ENCODE measurements at places on chromosomes 3 and 15.

GRCh38 chr15:49223536-49224274, 53.7 kb downstream of the GALK2 start:
- DNase-seq: no peak

DNA sequence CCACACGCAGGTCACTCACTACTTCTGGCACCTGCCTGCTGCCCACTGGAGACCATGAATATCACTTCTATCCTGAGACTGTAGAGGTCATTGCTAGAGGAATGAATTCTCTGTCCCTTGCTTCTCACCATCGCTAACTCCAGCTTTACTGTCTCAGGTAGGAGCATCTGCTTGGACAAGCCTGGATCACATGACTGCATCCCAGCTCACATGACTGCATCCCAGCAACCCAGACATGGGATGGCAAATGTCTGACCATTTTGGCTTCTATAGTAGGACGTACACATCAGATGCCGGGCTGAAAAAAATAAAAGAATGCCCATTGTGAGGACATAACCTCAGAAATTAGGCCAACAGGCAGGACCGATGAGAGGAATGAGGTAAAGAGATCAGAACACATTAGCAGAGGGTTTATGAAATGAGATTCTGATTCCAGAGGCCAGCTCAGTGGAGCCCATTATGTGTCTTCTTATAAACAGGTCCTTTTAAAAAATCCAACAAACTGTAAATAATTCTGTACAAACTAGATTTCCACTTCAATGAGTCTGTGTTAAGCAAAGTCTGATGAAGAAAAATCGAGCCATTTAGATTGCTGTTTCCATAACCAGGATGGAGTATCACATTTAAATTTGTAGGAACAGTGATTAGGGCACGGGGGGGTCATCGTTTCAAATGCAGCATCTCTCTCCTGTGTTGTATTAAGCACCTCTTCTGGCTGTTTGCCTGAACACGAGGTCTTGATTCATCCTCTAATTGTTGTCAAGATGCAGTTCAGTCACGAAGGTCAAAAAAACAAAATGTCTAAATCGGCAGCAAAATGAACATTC, 126.7 kb downstream of the MTHFS start:
- no peak for DNase-seq

DNA sequence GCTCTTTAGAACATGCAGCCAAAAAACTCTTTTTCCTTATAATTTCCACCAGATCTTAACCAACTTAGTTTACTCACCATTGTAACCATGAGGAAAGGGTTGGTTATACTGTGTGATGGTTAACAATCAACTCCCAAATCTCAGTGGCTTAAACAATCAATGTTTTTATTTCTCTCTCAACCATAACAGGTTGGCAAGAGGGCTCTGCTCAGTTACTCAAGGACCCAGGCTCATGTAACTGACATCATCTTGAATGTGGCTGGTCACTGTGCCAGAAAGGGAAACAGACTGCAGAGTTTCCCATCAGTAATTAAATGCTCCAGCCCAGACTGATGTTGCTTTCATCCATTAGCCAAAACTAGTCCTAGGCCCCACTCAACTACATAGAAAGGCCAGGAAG, 69.0 kb downstream of the ANKRD28 start:
- DNase-seq: no peak

GRCh38 chr15:61411902-61412510, 182.9 kb upstream of the RORA start:
- no peak for DNase-seq

GRCh38 chr15:39580117-39580484, 778 bp upstream of the THBS1 start:
- DNase-seq: peak; percentile 89

DNA sequence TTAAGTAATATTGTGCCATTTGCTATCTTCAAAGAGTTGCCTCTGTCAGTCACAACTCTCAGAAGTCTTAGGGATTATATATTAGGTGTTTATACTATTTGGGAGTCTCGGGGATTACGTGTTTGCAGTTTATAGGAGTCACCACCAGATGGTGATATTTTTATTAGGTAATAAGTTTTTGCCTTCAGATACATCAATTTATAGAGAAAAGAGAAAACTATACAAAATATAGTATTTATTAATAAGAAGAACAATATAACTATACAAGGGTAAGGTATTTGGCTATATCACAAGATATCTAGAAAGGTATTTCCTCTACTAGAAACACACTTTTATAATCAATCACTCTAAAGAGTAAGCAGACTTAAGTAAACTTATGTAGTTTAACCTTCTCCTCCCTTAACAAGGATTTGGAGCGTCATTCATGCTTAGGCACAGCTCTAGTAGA, 10.7 kb upstream of the DHX36 start:
- no peak for DNase-seq

DNA sequence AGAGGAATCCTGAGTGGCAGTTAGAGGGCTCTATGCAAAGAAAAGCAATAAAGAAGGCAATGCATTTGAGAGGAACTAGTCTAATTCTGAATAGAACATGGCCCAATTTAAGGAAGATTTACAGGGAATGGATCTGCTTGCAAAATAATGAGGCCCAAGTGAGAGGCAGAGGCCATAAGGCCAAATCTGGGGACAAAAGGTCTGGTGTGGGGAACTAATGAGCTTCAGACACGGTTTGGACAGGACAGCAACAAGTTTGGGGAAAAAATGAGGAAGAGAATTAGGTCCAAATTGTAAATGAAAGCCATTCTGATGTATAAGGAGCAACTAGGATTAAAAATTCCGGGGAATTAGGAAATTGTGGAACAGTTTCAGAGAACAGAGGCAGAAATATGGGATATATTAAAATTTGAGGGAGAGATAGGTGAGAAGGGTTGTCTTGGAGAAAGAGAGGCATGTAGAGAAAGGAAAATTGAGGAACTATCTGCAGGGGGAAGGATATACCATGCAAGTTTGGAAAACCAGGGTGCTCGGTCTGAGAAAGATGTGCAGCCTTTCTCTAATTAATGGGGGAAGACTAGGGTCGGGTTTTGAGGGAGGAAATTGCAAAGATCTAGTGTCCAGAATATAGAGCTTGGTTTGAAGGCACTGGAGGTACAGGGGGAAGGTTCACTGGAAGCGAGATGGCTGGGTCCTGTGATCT, 73.8 kb downstream of the RBPMS2 start:
- DNase-seq: no peak

GRCh38 chr3:63232764-63233396, 45.2 kb upstream of the SYNPR start:
- DNase-seq: no peak

DNA sequence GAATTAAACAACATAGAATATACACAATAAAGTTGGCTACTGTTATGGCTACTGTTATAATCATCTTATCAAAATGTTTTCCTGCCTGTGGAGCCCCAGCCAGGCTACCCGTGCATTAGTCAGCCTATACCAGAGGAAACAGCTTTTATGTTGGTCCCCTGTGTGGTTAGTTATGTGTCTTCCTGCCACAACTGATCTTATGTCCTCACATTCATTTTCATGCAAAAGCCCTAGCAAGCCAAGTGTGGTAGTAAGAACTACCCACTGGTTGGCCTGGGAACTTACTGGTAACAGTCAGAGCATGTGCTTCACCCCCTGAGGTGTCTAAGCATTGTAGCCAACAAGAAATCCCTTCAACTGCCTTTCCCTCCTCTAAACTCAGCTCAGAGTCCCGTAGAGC, 21.8 kb downstream of the MGLL start:
- DNase-seq: no peak

DNA sequence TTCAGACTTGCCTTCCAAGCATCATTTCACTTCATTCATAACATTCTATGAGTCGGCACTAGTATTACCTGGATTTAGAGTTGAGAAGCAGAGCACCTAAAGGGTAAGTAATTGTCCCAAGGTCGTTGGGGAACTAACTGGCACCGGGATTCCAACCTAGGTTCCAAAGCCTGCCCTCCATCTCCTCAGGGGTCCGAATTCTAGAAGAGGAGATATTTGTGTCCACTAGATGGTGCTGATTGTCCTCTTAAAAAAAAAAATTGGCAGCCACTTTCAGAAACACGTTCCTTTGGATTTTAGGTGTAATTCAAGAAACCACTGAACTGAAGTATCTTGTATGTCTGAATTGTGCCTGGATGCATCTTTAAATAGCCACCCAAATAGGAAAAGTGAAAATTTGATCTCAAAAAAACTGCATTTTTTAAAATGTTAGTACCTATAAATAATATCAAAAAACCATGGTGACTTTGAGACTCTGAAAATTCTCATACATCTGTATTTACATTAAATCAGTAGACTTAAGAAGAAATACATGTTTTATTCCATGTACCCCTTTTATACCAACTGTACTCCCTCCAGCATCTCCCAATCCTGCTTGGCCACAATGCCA, 3.9 kb upstream of the FSIP1 start:
- no peak for DNase-seq

- no peak for DNase-seq
Observed at GRCh38 chr15:52278636-52279367, 16.8 kb downstream of the MYO5C start.

GRCh38 chr3:31833391-31834190, 147.5 kb downstream of the OSBPL10 start:
- DNase-seq: no peak

DNA sequence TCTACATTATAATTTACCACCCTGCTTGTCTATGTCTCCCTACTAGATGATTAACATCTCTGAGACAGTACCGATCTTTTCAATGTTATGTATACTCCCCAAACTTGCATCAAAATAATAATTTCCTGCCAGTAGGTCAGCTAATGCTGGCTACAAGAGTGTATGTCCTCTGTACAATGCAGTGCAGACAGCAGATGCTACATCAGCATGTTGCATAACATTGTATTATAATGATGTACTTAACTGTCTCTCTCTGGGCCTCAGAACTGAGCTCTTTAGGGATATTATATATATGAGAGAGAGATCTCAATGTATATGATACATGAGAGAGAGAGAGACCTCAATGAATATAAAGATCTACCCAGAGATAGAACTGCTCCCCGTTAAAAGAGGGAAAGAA, 456.6 kb downstream of the SHQ1 start:
- DNase-seq: no peak

DNA sequence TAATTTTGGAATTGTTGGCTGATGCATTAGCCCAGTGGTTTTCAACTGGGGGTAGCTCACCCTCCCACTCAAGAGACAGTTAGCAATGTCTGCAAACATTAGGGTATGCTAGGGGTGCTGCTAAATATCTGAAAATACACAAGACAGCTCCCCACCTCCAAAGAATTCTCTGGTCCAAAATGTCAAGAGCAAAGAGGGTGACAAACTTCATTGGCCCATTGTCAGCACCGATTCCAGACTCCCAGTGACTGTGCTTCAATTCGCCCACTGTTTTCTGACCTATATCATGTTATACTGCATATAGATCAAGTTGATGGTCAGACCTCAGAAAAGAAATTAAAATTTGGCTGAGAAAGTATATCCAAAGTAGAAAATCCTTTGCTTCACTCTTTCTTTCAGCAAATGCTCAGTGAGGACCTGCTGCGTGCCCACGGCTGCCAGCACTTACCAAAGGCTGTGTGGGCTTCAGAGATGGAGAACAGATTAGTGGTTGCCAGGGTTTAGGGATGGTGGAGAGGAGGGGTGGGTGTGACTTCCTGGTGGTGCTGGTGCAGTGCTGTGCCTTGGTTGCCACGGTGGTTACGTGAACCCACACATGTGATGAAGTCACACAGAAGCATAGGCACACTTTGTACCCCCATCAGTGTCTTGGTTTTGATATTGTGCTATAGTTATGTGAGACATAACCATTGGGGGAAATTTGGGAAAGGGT, 204.0 kb downstream of the PLCL2 start:
- DNase-seq: peak; percentile 18

GRCh38 chr3:8827641-8828040, 58.2 kb upstream of the OXTR start:
- no peak for DNase-seq

GRCh38 chr15:38068626-38069391, 134.4 kb downstream of the TMCO5A start:
- DNase-seq: no peak

GRCh38 chr3:27613846-27614500, 108.2 kb downstream of the EOMES start:
- no peak for DNase-seq

GRCh38 chr3:183082355-183082915, 16.9 kb downstream of the MCCC1 start:
- no peak for DNase-seq

DNA sequence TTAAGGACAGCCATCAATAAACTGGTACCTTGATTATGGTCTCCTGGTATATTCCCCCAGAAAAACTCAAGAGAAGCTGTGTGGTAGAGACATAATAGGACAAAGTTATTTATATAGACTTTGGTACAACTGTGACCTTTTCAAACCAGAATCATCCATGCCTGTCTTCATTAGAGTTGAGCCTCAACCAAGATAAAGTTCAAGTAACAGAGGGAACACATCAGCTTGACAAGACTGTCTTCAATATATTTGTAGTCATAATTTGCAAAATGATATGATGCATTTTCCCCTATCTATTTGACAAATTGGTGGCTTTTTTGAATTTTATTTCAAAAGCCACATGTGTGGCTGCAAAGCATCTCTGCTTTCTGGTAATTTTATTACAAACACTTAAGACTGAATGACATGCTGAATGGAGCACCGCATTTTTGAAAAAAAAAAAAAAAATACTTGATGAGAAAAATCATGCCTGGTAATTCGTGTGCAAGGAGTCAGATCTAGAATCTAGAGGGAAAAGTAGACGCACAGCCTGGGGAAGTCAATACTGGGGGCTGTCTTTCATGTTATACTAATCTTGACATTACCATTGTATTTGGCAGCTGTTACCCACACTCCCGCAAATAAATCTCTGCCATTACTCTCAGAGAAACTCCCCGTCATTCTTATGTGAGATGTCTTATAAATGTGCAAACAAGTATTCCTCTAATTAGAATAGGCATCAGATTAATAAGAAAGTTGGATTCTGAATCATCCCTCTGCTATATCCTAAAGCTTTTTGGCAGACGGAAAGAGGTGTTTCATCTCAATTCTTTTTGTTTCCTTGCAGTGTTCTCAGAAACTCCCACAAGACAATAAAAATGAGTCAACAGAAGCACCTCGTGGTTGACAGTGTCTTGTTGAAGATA, 554.8 kb upstream of the CBLB start:
- DNase-seq: no peak

- peak; percentile 77 for DNase-seq
Observed at GRCh38 chr3:50340448-50341329, at the start of gene RASSF1. RASSF1 (minus strand) TSS chr3:50340836; CDS start chr3:50340805, 31 bp downstream.

- peak; percentile 1 for DNase-seq
Observed at GRCh38 chr3:150146991-150147761, 176.5 kb upstream of the PFN2 start.

- DNase-seq: no peak
Observed at GRCh38 chr15:62612771-62613170, 429.8 kb upstream of the TPM1 start.

GRCh38 chr3:24400450-24400849, 94.2 kb downstream of the THRB start:
- no peak for DNase-seq

Measured in activated T-cell treated with anti-CD3 and anti-CD28 coated beads for 48 hours (primary cell).